Stimulated activated CD8-positive, alpha-beta memory T cell treated with anti-CD3 and anti-CD28 coated beads, Interleukin-7, amount 100 ng/mL, for 1 hour (primary cell): ENCODE measurements at places on chromosomes 1 and 21.

DNA sequence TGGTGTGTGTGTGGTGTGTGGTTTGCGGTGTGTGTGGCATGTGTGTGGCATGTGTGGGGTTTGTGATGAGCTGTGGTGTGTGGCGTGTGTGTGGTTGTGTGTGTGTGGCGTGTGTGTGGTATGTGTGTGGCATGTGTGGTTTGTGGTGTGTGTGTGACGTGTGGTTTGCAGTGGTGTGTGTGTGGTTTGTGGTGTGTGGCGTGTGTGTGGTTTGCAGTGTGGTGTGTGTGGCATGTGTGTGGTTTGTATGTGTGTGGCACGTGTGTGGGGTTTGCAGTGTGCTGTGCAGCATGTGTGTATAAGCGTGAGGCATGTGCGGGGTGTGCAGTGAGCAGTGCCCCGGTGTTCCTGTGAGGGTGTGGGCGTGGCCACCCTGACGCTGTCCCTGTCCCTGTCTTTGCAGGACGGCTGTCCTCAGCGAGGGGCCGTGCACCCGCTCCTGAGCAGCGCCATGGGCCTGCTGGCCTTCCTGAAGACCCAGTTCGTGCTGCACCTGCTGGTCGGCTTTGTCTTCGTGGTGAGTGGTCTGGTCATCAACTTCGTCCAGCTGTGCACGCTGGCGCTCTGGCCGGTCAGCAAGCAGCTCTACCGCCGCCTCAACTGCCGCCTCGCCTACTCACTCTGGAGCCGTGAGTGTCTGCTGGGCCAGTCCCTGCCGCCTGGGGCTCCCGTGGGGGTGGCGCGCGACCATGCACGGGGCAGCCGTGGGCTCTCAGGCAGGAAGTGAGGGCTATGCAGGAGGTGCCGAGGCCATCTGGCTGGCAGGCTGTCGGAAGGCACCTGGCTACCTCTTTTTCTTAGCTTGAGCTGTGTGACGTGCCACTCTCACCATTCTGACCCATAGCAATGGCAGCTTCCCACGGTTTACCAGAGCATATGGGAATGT, 52.6 kb upstream of the TRAPPC10 start:
- no peak for DNase-seq

GRCh38 chr1:3631320-3632260, 6.8 kb downstream of the TPRG1L start:
- no peak for DNase-seq

GRCh38 chr1:245263529-245264095, 108.8 kb downstream of the KIF26B start:
- DNase-seq = no peak

- DNase-seq = no peak
Observed at GRCh38 chr1:244735404-244735803, 82.5 kb downstream of the DESI2 start.

GRCh38 chr1:160674415-160674814, 27.6 kb upstream of the SLAMF1 start:
- no peak for DNase-seq

DNA sequence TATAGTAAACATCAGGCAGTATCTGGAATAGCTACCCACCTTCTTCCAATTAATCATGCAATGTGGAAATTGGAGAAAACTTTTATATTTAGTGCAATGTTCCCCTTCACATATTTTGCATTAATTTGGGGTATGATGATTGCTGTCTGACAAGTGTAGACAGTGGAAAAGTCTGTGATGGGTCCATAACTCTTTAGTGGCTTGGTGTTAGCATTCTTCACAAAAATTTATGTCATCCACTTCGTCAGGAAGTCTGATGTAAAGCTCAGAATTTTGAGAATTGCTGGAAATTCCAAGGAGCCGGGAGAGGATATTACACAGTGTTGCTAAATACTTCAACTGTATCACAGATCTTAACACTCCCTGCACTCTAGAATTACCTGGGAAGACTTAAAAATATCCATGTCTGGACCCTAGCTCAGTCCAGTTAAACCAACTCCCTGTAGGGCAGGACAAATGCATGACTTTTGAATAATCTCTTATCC, 549.7 kb upstream of the PLXNA2 start:
- DNase-seq = no peak

- no peak for DNase-seq
Observed at GRCh38 chr1:77972080-77972479, 6.8 kb downstream of the FUBP1 start.

GRCh38 chr1:91774520-91775203, 111.3 kb downstream of the TGFBR3 start:
- no peak for DNase-seq

GRCh38 chr1:16367968-16368890, 1.2 kb downstream of the SZRD1 start:
- DNase-seq = no peak

DNA sequence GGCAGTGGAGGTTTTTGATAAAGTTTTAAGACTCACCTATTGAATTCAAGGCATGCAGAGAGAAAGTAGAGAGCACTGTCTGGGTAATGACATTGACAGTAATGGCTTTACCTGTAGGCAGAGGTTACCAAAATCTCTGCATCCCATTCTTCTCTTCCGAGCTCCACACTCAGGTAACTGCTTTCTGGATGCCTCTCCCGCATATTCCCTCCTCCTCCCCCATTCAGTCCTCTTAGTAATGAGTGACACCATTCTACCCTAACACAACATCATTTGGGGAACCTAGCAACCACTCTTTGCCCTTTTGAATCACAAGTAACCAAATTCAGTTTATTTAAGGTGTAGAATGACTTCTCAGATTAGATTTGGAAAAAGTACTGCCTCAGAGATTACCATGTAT, 56.5 kb downstream of the DYRK1A start:
- no peak for DNase-seq

GRCh38 chr1:234627009-234627950, 17.3 kb upstream of the IRF2BP2 start:
- DNase-seq = no peak

DNA sequence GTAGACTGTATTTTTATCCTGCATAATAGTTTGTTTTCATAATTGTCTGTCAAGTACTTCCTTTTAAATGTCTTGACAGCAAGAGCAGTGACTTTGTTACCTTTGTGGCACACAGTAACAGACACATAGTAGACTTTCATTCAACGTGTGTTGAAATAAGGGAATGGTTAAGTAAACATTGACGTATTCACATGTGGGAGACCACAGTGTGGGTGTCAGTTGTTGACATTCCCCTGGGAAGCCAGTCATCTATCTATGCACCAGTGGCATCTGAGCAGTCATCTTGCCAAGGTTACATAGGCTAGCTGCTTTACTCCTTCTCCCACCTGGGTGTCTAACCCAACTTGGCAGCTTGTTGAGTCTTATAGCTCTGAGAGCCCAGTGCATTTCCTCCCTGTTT, 1.4 kb upstream of the NUP133 start:
- no peak for DNase-seq

DNA sequence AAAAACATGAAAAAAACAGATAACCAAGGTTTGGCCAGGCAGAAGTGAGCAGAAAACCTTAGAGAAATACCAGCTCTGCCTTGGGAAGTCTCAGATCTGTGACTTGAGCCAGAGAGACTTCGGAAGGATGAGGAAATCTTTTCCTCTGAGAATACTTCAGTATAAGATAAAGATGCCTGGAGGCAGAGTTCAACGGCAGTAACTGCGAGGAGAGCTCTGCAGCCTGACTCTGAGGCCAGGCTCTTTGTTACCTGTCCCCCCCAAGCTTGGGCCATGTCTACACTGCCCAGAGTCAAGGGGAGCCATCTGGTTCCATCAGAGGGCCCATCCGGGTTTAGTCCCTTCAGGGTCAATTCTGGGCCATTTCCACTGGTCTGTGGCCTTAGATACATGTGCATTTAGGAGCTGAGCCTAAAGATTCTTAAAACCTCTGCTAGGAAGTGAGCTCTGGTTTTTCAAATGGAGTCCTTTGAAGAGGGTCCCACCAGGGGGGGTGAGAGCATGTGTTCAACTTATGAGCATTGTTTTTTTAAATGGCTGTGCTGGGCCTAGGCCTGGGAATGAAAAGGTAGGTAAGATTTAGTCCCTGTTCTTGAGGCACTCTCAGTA, 8.7 kb downstream of the KIRREL1 start:
- DNase-seq = no peak

GRCh38 chr1:185767508-185768120, 33.4 kb downstream of the HMCN1 start:
- DNase-seq = no peak

DNA sequence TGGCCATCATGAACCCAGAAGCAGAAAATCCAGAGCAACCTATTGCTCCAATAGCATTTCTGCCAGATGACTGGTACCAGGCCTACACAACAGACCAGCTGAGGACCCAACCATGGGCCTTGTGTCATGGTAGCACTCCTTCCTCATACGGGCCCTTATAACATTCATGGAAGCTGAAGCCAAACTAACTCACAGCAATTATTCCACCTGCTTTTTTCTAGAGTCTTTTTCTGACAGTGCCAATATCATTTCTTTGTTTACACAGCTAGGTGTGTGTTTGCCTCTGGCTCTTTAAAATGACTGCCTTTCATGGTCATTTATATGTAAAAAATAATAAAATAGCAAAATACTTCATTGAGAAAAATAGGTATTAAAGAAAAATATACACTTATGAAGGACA, 3.9 kb upstream of the WDR64 start:
- no peak for DNase-seq

GRCh38 chr1:32806290-32806689, 10.9 kb downstream of the YARS1 start:
- DNase-seq = no peak

DNA sequence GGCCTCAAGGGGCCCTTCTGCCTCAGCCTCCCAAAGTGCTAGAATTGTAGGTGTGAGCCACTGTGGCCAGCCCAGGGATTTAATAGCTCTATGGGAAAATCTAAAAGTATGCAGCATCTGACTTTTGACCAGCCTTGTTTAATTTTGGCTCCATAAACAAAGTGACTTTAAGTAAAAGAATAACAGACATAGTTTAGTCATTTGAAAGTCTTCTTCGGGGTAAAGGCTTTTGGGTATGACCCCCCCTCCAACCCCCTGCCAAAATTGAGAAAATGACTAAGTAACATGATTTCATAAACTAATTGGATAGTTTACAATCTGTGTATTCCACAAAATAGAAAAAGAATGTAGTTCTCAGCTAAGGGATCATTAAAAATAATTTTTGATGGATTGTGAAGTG, 17.0 kb downstream of the GPBP1L1 start:
- DNase-seq = no peak

GRCh38 chr1:70066711-70067110, 138.7 kb downstream of the LRRC40 start:
- no peak for DNase-seq

- DNase-seq = no peak
Observed at GRCh38 chr1:84997667-84998600, 1.0 kb upstream of the MCOLN2 start.

DNA sequence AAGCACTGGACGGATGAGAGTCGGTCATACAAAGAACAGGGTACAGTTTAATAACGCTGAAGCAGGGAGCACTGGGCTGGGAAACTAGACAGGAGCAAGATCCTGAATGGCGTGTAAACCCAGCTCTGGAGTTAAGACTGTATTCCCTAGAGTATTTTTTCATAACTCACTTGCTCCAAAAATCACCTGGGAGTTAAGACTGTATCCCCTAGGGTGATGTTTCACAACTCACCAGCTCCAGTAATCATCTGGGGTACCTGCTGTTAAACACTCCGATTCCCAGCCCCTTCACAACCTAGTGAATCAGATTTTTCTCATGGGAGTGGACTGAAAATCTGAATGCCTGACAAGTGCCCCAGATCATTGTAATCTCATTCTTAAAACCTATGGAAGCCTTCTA, 123.2 kb downstream of the MAB21L3 start:
- no peak for DNase-seq

DNA sequence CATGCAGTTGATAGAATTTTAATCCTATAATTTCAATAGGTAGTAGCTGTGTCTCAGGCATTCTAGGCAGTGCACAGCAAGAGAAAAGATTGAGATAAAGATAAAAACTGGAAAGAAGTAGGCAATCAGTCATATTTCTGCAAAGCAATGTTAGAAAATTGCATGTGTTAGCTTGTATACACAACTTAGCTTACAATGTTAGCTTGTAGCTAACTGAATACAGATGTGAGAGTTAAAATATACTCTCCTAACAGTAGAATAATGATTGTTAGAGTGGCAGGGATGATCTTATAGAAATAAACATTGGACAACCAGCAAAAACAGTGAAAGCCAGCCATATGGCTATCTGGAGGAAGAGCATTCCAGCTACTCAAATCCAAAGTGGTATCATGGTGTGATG, 29.0 kb downstream of the PTPRC start:
- no peak for DNase-seq

- DNase-seq = no peak
Observed at GRCh38 chr1:228838717-228839500, 103.6 kb downstream of the RHOU start.

- DNase-seq = no peak
Observed at GRCh38 chr1:177471244-177471643, 300.5 kb downstream of the BRINP2 start.

- no peak for DNase-seq
Observed at GRCh38 chr1:151175863-151176262, at the start of gene TMOD4. TMOD4 (minus strand) TSS chr1:151175981; CDS start chr1:151174875, 1,106 bp downstream.

GRCh38 chr1:64505944-64506655, 36.2 kb downstream of the CACHD1 start:
- DNase-seq = no peak

GRCh38 chr1:217311766-217312165, 319.1 kb downstream of the GPATCH2 start:
- DNase-seq = no peak

DNA sequence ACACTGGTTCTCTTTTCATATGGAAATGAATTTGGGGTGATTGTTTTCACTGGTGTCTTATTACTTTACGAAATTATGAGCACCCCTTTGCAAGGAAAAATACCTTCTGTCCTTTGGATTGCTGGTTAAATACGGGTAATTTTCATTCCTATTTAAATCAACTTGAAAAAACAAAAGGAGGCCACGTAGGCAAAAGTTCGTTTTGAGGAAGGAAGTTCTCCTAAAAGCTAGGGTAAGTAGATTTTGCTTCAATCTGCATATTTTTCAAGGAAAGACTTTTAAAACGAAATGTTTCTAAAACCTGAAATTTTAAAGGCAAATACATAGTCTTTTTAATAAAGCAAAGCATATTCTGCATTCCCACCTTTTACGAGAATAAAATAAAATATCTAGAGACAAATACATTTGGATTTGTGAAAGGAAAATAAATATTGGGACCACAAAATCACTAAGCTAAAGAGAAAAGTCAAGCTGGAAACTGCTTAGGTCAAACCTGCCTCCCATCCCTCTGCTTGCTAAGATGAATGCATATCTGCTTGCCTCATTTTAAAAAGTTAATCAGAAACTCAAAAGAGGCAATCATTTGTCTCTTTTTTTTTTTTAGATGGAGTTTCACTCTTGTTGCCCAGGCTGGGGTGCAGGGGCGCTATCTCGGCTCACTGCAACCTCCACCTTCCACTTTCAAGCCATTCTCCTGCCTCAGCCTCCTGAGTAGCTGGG, 70.9 kb upstream of the ETS2 start:
- no peak for DNase-seq

- DNase-seq = no peak
Observed at GRCh38 chr1:155178441-155179111, 4.9 kb downstream of the TRIM46 start.

DNA sequence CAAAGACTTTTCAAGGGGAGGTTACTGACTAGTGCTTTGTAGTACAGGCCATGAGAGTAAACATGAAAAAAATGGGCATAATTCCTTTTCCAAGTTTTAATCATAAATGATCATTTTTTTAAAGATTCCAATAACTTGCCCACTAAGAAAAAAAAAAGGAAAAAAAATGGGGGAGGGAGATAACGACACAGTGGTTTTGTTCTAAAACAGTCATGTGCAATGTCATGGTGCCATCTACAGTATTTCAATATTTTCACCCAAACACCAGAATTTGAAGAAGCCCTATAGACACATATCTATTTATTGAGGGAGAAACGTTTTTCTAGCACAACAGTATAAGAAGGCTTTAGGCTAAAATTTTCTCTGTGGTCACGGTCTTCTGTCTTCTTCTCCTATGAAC, 250.2 kb downstream of the LTN1 start:
- DNase-seq = no peak
